Activated T-helper 1 cell treated with anti-CD3 and anti-CD28 coated beads, Interleukin-2, amount 50 U/mL, for 16 hours (primary cell): ENCODE measurements at places on chromosomes 4 and X.

GRCh38 chr4:1075809-1076699, 37.3 kb downstream of the RNF212 start:
- DNase-seq: no peak

- no peak for DNase-seq
These were observed 144.0 kb upstream of the PJA1 start for GRCh38 chrX:69309074-69309792.

GRCh38 chr4:118033148-118034052, 886 bp upstream of the NDST3 start:
- no peak for DNase-seq

GRCh38 chr4:83013902-83014301, 3.3 kb upstream of the LIN54 start:
- DNase-seq: no peak

- no peak for DNase-seq
These were observed 32.4 kb downstream of the PRDX4 start for GRCh38 chrX:23699636-23700194.

GRCh38 chrX:53337101-53337500, 55.7 kb upstream of the IQSEC2 start:
- DNase-seq: no peak

DNA sequence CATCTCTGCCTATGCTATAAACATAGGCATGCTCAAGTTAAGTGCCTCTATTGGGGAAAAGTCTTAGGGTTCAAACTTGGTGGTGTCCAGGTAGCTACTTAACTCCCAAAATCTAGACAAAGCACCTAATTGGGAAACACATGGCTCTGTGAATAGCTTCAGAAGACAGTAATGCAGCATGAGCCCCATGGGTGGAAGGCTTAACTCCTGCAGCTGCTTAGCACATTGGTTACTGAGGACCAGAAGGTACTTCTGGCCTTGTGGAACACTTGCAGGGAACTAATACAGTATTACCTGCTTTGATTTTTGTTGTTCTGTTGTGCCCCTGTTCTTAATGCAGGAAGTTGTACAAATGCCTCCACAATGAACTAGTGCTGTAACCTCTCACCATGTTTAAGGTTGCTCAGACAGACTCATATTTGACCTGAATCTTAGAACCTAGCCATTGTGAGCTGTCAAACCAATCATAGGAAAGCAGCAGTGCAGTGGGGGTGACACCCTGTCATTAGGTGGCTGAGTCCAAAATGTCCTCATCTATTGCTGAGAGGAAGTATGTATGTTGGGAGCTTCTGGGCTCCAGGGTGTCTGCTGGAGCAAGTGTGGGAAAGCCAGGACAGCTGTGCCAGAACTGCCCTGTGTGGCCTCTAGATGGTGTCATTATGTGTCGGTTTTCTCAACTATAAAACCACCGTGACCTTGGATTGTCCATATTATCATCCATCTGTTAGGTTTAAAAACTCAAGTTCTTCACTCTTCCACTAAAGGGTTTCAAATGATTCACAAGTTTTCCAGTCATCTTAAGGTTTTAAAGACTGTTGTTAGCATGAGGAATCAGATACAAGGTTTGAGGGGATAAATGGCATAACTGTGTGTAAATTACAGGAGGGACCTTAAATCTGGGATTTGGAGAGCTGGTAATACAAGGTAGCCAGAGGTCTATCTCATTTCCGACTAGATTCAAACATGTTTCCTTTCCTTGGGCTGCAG, 69.9 kb upstream of the WDR1 start:
- no peak for DNase-seq
